Activated naive CD8-positive, alpha-beta T cell treated with anti-CD3 and anti-CD28 coated beads for 36 hours (primary cell): ENCODE measurements at places on chromosomes 1 and 21. TPM values are rescaled to one million over a fixed set of nuclear protein-coding genes. Genes with fewer than 3 reads are reported as not detected.

GRCh38 chr1:233945573-233945972 lies 41.1 kb downstream of the SLC35F3 start:
- H3K36me3 ChIP-seq, result no peaks in the 10 kb centered on the region
- no peak for DNase-seq
- no peak overlapping the region for H3K27ac ChIP-seq
- peaks cover 10% of the 10 kb centered on the region for H3K27me3 ChIP-seq
- no peak overlapping the region for H3K4me3 ChIP-seq

- H3K27ac ChIP-seq, result peak overlapping the region; percentile 68
- no peaks in the 10 kb centered on the region for H3K27me3 ChIP-seq
- H3K4me1 ChIP-seq, result peaks cover 30% of the 10 kb centered on the region
- peak overlapping the region; percentile 50 for H3K4me3 ChIP-seq
Measured at GRCh38 chr1:150979092-150980056, 2.7 kb upstream of the ANXA9 start.

DNA sequence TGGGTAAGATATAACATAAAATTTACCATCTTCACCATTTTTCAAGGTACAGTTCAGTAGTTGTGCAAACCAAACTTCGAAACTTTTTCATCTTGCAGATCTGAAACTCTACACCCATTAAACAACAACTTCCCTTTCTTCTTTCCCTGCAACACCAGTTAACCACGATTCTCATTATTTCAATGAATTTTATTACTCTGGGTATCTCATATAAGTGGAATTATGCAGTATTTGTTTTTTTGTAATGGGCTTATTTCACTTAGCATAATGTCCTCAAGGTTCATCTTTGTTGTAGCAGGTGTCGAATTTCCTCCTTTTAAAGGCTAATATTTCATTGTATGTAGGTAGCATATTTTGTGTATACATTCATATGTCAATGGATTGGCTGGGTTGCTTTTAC lies 146.1 kb downstream of the SPATA46 start:
- peaks cover 6% of the 10 kb centered on the region for H3K27me3 ChIP-seq
- no peak overlapping the region for H3K4me3 ChIP-seq
- no peaks in the 10 kb centered on the region for H3K36me3 ChIP-seq
- DNase-seq, result no peak

RGS16 gene
- total RNA-seq, result 68.1 TPM

MEX3A gene
- 0.35 TPM for total RNA-seq

ADCY10 gene
- not detected for total RNA-seq
